Stimulated activated CD8-positive, alpha-beta memory T cell treated with anti-CD3 and anti-CD28 coated beads, Interleukin-4, amount 100 ng/mL, for 4 hours (primary cell): ENCODE measurements at places on chromosomes 13 and 19.

DNA sequence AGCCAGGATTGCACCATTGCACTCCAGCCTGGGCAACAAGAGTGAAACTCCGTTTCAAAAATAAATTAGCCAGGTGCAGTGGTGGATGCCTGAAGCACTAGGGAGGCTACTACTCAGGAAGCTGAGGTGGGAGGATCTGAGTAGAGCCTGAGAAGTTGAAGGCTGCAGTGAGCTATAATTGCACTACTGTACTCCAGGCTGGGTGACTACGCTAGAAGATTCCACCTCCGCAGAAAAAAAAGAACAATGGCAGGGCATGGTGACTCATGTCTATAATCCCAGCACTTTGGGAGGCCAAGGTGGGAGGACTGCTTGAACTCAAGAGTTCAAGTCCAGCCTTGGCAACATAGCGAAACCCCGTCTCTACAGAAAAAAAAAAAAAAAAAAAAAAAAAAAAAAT is 20.5 kb downstream of the HAUS8 start:
- DNase-seq: no peak

GRCh38 chr13:33610438-33611120 is 207.4 kb upstream of the RFC3 start:
- peak; percentile 1 for DNase-seq

- DNase-seq: no peak
Measured at GRCh38 chr19:6269101-6269886, 10.5 kb downstream of the MLLT1 start.

- DNase-seq: no peak
Measured at GRCh38 chr13:109840201-109840892, 54.0 kb upstream of the IRS2 start.

DNA sequence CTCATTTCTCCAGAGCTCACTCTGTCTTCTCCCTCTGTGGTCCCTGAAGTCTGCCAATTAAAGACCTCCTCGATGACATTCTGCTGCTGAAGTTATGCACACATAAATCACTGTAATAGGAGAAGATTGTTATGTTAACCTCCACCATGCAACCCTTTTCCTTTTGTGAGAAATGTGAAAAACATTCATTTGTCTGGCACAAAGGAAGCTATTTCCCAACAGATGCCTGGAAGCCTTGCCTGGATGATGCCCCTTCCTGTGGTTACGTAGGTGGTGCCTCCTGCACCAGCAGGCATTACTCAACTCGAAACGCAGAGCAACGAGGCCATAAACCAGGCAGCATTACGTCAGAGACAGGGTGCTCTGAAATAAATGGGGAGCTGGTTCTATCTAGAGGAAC is 327.4 kb upstream of the ZNF507 start:
- no peak for DNase-seq

- no peak for DNase-seq
Measured at GRCh38 chr19:11096210-11096841, 7.1 kb downstream of the LDLR start.

DNA sequence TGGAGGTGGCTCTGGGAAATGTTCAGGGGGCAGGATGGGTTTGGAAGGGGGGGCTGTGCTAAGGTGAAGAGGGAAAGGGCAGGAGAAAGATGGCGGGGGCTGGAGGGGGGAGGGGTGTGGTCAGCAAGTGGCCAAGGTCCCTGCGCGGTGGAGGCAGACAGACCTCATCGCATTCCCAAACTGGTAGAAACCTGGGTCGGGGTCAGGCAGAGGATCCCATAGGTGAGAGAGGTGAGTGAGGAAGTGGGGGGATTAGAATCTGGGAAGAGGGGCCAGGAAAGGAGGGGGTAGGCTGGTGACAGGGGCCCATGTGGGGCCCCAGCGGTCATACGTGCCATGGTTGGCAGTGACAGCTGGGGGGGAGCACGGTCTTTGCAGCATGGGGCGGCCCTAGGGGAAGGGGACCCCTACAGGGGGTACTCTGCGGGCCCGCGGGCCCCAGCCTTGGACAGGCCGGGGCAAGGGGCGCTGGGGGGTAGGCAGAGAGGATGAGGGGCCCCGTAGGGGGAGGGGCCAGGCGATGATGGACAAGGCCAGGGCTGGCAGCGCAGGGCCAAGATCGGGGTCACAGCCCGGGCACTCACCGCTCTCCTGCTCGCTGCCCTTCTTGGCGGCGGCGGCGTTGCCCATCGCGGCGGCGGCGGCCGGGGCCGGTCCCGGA is 514 bp downstream of the PRKACA start:
- DNase-seq: no peak
